NCI-H774 (cell line): ENCODE measurements at places on chromosomes 12 and 14.

- no peak for DNase-seq
Observed at GRCh38 chr14:83873669-83874068, 1656.3 kb upstream of the FLRT2 start.

GRCh38 chr12:124533456-124533855 lies 34.0 kb downstream of the NCOR2 start:
- no peak for DNase-seq

GRCh38 chr12:104680491-104680890 lies 223.7 kb downstream of the CHST11 start:
- no peak for DNase-seq

- DNase-seq, result peak; percentile 30
Observed at GRCh38 chr12:117854339-117855012, 114.3 kb downstream of the KSR2 start.

DNA sequence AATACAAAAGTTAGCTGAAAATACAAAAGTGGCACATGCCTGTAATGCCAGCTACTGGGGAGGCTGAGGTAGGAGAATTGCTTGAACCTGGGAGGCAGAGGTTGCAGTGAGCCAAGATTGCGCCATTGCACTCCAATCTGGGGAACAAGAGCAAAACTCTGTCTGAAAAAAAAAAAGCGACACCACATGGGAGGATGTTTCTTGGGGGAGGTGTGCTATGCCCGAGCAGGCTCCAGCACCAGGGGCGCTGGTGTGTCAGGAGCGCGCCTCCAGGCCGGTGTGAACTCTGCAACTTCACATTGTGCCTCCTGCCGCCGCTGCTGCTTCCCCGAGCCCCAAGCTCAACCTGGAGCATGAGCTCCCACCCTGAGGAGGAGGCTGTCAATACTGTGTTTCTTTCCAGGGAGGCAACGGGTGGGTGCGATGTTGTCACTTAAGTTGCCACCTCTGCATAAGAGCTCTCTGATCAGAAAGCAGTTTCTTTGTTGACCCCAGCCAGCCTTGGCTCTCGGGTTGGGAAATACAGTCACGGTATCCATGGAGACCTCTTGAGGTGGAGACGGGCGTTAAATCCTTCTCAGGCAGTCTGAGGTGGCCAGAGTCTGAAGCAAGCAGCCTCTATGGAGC lies 18.9 kb downstream of the DEGS2 start:
- no peak for DNase-seq

DNA sequence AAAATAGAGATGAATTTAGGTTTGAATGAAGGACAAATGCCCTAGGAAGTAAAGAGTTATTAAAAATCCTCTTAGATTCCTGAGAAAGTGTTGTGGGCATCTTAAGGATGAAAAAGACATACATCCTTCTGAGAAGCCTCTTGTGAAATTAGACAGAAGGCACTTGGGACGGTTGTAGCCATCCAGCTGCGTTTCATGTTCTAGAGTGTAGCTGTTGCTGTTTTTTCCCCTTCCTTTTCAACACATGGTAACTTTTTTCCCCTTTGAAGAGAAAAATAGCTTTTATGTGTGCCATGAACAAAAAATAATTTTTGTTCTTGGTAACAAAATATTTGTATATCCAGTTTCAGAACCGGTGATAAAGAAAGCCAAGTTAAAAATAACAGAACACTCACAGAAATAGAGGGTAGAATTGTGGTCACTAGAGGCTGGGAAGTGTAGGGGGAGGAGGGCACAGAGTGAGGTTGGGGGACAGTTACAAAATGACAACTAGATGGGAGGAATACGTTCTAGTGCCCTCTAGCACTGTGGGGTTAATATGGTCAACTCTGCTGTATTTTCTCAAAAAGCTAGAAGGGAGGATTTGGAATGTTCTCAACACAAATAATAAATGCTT lies 58.4 kb downstream of the PTHLH start:
- no peak for DNase-seq

DNA sequence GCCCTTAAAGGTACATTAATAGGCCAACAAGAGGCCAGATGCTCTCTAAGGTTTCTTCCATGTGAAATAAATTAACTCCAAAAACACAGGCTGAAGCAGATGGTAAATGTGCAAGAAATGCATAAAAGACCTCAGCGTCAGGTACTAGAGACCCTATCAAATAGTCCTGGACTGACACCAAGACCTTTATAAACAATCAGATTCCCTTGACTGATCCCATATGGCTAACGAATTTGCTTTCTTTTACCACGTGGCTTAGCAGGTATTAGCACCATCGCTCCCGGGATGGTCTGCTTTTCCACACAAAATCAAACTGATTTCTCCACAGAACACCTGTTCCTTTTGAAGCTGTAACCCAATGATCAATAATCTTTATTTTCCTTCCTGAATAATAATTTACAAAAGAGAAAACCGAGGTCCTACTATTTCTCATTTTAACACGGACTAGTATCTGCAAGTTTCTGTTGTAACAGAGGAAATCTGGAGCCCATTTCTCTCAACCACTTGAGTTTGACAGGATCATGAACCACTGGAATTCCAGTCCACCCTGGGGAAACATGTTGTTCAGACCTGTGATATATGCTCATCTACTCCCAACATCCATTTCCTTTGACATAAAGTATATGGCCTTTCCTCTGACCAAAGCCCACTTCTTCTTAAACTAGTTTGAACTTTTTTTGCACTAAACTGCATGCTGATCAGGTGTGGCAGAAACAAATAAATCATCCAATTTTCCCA lies 48.2 kb upstream of the DAAM1 start:
- no peak for DNase-seq

- DNase-seq, result no peak
Observed at GRCh38 chr14:45251912-45252311, 1.1 kb downstream of the MIS18BP1 start.

DNA sequence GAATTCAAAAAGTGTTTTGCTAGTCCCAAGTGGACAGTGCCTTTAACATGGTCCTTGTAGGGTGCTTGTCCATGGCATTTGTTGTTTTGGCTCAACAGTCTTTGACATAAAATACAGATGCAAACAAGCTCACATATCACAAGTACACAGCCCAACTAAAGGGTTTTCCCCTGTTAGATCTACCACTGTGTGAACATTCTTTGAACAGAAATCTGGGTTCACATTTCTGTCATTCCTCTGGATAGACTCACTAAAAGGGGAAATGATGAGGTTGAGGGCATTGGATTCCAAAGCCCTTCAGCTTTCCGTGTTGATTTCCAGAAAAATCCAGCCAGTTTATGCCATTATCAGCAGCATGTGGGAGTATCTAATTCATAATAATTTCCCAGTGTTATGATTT lies 54.1 kb downstream of the EP400 start:
- no peak for DNase-seq

GRCh38 chr12:82930301-82930700 lies 243.6 kb downstream of the TMTC2 start:
- no peak for DNase-seq

DNA sequence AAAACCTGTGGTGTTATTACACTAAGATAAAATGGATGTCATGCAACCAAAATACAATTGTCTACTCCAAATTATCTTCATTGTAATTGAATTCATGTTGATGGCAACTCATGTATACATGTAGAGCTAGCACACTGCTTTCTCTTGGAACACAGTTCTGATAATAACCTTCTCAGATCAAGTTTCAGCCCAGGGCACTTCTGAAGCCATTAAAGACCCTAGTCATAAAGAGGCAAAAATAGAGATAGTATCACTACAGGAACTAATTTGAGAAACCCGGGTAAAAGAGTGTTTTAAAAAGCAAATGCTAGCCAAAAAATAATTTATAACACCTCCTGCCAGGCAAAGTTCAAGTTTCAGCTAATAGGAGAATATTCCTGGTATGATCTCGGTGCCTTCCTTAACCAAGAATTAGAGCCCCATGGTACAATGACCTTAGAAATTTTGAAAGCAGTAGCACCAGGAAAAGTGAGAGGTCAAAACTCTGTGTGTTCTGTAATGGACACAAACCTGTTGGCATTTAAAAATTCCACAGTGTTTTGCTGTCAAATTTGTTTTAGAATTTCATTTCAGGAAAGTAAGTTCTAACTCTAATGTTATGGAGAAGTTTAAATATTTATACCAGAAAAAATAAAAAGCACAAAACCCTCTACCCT lies 105.0 kb upstream of the FRMD6 start:
- no peak for DNase-seq

- no peak for DNase-seq
Observed at GRCh38 chr12:25251769-25252168, 1.0 kb upstream of the KRAS start.

DNA sequence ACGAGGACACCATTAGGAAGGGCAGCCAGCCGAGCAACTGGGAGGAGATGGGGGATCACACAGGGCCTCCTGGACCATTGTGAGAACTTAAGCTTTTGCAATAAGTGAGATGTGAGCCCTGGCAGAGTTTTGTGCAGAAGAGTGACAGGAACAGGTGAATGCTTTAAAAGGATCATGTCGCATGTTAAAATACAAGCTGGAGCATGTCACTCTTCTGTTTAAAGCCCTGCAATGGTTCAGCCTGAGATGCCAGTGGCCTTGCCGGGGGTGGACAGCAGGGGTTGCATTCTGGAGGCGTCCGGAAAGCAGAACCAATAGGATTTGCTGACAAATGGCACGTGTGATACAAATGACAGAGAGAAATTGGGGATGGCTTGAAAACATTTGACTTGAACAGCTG lies 137.5 kb upstream of the RFLNA start:
- no peak for DNase-seq

GRCh38 chr12:132506328-132507160 lies 16.6 kb downstream of the FBRSL1 start:
- DNase-seq, result no peak

GRCh38 chr12:2467447-2468195 lies 327.1 kb upstream of the FKBP4 start:
- DNase-seq, result no peak

DNA sequence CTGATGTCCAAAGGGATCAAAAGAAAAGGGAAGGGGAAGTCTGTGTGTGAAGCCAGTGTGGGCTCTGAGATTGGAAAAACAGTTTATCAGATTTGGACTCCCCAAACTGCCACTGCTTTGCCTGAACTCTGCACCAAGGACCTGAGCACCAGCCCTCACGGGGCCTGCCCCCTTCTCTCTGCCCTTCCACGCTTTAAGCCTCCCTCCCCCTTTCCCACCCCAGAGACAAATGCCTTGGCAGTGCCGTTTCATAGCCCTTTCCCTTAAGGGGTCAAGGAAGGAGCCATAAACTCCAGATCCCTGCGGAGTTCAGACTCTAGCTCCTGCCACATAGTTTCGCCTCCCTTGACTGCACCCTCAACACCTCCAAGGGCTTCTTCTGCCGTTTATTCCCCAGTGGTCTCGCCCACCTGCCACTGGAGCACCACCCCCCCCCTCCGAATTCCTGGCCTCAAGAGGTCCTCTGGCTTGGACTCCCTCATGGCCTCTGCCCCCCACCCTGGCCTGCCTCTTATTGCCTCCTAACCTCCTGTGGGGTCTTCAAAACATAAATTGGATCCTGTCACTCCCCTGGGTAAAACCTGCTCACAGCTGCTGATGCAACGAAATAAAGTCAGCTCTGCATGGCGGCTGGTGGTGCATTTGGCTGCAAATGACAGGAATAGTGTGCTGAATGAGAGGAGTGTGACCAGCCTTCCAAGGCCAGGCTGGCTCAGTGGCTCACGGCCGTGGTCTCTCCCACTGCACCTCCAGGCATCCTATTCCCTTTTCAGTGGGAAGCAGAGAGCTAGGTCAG lies 18.8 kb downstream of the SLC25A29 start:
- DNase-seq, result no peak

DNA sequence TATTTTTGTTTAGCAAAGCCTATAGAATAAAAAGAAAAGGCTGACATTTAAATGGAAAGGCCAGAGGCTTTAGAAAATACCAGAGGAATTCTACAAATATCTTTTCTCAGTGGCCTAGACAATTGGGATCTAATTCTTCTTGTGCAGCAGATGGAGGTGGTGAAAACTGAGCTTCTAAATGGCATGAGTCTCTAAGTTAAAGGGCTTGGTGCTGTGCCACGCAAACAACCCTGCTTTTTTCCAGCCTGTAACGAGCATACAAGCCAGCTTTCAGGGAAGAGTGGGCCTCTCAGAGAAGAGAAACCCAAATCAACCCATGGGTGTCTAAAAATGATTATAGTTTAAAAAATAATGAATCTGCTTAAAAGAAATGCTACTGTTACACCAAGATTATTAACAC lies 237.9 kb upstream of the NAV3 start:
- DNase-seq, result no peak

- no peak for DNase-seq
Observed at GRCh38 chr14:99505089-99505488, 23.9 kb downstream of the CCNK start.

DNA sequence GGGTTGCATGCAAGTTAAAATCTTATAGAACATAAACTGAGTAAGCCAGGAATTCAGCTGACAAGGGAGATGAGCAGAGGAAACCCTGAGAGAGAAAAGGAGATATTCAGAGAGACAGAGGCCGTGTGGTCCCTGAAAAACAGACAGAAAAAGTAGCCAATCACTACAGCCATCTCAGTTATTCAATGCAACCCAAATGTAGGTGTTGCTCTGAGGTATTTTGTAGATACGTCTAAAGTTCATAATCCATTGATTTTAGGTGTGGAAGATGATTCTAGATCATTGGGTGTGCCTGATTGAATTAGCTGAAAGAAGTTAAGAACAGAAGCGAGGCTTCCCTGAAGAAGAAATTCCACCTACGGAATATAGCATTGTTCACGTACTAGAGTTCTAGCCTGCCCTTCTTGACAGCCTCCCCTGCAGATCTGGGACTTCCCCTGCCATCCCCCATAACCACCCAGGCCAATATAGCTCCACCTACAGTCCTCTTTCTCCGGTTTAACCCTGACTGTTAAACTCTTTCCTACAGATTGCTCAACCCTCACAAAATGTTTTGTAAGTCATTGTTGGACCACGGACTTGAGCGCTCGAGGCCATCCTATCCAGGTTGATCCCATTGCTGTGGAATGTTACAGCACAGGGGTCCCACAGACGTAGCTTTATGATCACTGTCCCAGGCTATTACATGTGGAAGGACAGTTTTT lies 21.7 kb downstream of the AICDA start:
- no peak for DNase-seq

GRCh38 chr14:26984311-26985177 lies 386.7 kb upstream of the NOVA1 start:
- peak; percentile 62 for DNase-seq

GRCh38 chr12:1104088-1104800 lies 113.2 kb downstream of the ERC1 start:
- no peak for DNase-seq

DNA sequence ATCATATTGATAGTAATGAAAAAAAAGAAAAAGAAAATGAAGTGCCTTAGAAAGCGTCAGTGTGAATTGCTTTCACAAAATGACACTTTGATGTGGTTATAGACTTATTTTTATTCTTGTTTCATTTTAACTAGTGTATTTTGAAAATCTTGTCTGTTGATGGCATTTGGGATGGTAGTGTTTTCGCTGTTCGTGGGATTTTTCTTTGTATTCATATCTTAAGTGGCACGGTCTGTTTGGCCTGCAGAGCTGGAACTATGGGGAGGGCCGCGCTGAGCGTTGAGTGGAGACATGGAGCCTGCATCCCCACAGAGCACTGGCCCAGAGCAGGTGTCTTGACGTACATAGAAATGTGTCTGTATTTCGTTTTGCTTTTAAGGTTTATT lies 61.6 kb downstream of the WDR20 start:
- DNase-seq, result no peak

GRCh38 chr14:89430391-89431236 lies 13.6 kb upstream of the FOXN3 start:
- no peak for DNase-seq
